Activated CD4-positive, alpha-beta T cell treated with anti-CD3 and anti-CD28 coated beads, Interleukin-2, Interleukin-4, amounts not matched to agents 100 ng/mL and 50 ng/mL, durations not matched to agents 16 hours and 8 hours (primary cell): ENCODE measurements at places on chromosomes 13 and 19.
A peak's percentile ranks its signal among the peaks of the same experiment; 100 is the strongest.

- DNase-seq, result no peak
Measured at GRCh38 chr13:40386586-40386985, 279.9 kb downstream of the FOXO1 start.

DNA sequence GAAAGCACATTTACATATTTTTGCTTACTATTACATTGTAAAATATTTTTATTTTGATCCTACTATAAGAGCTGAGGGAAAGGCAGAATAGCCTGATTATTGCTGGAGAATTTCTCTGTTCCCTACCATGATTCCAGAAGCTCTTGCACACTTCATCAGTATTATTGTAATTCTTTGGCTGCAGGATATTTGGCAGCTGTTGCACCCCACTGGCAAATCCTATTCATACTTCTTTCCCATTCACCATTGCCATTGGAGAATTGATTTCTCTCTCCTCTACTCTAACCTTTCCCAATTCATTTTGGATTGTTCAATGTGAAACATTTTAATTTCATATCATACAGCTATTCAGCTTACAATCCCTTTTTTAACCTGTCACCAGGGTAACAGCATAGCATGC, 238.0 kb downstream of the GGACT start:
- no peak for DNase-seq

DNA sequence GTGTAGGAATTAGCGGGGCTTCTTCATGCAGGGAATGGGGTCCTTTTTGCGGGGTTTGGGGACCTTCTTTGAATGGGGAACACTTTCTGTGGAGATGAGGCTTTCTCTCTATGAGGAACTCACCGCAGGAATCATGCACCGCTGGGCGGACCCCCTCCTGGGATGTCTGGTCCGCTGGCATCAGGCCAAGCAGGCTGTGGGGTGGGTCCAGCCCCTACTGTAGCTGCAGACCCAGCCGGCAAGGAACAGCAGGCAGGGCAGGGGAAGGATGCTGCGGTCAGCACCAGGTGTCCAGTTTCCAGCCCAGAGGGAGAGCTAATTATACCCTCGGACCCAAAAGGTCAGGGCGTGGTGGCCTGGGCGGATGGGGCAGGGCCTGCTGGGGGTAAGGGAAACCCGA, 1.8 kb downstream of the MYBPC2 start:
- no peak for DNase-seq

DNA sequence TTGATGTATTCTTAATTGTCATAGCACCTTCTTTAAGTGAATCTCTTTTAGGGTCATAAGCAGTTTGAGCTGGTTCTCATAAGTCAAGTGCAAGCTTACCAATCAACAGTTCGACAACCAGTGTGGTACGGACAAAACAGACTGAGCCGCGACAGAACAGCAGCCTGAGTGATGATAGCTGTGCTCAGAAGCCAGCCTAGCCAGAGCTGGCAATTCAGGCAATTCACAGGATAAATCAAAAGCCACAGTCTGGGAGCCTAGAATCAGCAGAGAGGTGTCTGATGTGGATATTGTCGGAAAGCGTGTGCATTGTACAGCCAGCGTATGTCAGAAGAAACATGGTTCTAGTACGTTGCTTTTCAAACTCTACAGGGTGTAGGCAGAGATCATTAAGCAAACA, 14.9 kb downstream of the UBE2L5 start:
- no peak for DNase-seq

GRCh38 chr19:48896191-48896720, 2.3 kb downstream of the TULP2 start:
- peak; percentile 63 for DNase-seq

- DNase-seq, result no peak
Measured at GRCh38 chr19:58572026-58572817, 913 bp downstream of the MZF1 start.

DNA sequence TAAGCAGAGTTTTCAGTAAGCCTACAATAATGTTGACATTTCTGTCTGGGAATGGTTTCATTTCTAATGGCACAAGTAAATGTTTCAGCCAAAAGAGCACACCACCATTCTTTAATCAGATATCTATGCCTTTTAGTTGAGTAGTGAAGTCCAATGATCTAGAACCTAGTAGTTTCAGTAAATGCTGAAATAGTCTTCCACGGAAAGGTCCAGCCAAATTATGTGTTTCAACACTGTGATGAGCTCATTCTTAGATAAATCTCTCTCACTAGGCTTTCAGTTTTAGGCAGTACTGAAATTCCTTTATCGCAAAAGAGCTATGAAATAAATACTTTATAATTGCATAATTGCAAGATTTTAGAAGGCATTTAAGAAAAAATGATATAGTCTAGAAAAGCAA, 816.8 kb upstream of the PCDH9 start:
- no peak for DNase-seq

GRCh38 chr13:93226623-93227279, at the start of gene GPC6:
GPC6 (plus strand) TSS chr13:93226807.
- DNase-seq, result no peak

DNA sequence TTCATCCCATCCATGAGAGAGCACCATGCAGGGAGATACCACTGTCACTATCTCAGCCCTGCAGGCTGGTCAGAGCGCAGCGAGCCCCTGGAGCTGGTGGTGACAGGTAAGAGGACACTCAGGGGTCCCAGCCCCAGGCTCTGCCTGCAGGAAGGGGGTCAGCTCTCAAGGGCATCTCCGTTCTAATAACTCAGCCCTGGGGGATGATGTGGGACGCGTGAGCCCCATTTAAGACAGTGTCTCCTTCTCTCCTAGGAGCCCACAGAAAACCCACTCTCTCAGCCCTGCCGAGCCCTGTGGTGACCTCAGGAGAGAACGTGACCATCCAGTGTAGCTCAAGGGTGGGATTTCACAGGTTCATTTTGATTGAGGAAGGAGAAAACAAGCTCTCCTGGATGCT, 15.5 kb upstream of the KIR3DL3 start:
- no peak for DNase-seq

DNA sequence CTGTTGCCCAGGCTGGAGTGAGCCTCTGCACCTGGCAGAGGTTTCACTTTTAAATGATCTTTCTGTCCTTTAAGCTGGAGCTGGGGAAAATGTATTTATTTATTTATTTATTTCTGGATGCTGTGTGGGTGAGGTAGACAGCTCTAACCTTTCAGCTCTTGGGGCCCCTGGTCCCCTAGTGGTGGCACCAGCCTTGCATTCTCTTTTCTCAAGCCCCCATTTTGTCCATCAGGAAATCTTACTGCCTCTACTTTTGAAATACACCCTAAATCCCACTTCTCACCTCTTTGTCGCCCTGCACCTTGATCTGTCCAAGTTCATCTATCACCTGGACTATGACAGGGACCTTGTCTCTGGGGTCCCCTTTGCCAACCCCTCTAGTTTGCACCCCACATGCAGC, 2.1 kb upstream of the B9D2 start:
- no peak for DNase-seq

DNA sequence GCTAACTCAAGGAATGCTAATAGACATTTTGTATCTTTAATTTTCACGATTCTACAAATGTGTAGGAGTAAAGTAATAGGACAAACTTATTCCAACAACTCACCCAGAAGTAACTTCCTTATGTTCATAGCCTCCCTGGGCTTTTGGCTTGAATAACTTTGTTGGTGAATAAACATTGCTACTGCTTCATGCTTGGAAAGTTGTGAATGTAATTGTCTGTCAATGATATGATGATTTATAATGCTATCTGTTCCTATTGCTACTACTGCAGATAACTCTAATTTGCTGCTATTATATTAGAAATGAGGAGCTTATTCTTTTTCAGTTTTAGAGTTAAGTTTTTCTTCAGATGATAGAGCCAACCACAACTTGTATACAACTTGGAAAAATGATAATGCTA, 307.7 kb downstream of the PCDH9 start:
- no peak for DNase-seq

DNA sequence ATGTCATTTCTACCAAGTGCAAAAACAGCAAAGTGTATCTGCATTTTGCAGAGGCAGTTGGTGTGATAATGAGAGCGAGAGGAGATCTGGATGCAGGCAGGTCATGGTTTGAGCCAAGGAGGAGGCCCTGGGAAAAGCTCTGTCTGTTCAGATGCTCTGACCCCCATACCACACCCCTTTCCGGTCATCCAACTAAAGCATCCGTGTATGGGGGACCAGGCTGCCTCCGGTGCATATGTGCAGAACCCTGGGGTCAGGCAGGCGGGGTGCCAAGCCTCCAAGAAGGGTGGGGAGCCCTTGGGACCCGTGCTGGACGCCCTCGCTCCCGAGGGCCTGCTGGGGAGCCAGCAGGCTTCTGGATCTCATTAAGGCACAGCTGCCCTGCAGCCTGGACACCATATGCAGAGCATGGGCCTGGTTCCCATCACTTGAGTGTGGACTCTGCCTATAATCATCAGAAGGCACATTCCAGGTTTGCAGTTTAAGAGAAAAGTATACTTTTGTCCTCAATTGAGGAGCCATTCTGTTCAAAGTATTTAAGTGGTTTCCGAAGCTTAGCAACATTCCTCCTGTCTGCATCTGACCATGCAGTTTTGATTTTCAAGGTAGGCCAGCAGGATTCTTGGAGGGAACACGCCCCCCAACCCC, 56.1 kb downstream of the ALOX5AP start:
- no peak for DNase-seq

GRCh38 chr19:18349524-18350128, 9.2 kb downstream of the PGPEP1 start:
- DNase-seq, result peak; percentile 19

GRCh38 chr19:56141417-56141993, 418 bp downstream of the ZNF444 start:
- DNase-seq, result no peak

- DNase-seq, result peak; percentile 26
Measured at GRCh38 chr19:17075864-17076542, 426 bp downstream of the MYO9B start.

DNA sequence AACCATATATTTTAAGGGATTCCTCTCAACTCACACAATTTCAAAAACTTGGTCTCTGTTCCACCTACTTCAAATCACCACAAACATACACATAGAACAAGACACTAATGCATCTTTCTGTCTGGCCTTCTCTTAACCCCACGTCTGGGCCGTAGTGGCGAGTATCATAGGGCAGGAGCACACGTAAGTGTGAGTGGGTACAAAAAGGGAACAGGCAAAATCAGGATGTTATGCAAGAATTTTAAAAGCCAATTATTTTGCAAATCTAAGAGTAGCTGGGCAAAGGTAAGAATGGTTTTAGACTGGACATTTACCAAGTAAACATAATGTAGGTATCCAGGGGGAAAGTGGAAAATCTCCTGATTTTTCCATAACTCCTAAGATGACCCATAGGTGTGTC, 35.1 kb downstream of the MTMR6 start:
- no peak for DNase-seq
